T-helper 17 cell (primary cell): ENCODE measurements at places on chromosomes 3 and 15.

GRCh38 chr3:158936530-158937113 is 134.8 kb downstream of the MFSD1 start:
- no peak for DNase-seq

DNA sequence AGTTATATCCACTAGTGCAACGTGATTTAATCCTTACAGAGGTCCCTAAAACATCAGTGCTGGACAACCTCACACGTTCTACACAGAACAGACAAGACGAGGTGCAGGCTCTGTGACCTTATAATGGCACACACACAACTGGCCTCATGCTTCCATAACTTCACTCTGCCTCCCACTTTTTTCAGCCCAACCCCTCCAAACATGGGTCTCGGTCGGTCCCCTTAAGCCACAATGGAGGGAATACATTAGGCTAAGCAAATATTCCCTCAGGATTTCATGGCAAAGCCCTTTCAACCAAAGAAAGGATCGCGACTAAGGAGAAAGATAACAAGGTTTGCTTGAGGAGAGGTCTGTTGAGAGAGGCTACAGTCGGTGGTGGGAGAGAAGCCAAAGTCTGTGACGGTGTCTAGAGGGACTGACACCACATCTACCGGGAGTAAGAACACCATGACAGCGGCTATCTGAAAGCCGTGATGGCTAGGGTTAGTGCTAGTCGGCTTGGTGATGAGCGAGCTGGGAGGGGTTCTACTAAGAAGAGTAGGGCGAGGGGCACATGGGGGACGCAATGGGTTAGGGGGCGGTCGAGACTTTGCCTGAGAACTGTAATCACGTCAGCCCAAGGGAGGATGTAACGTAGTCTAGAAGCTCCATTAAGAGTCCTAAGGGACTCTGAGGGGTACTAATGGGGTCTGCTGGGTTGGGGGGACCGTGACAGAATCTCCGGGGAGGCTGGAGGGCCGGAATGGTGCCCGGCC is 1.0 kb downstream of the MYO9A start:
- DNase-seq: no peak

DNA sequence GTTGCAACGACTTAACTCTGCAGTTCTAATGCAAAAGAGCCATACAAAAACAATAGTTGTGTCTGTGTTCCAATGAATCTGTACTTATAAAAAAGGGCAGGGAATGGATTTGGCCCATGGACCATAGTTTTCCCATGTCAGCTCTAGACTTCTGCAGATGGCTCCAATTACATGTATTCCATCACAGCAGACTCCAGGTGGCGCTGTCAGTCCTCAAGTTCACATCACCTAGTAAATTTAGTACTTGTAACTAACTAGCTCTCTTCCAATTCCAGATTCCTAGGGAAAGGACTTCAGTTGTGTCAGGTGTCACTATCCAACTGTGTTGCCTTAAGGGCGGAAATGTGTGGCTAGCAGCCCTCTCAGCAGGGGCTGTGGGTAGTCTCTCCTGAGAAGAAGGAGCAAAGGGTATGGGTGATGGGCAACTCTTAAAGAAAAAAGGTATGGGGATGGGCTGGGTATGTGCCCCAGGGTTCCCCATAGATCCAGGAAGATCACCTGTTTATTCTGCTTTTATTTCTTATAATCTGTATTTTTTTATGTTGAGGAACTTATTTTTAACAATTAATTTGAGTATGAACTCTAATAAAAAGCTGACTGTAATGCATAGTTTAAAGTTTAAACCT is 36.2 kb downstream of the BBS4 start:
- DNase-seq: peak; percentile 57

DNA sequence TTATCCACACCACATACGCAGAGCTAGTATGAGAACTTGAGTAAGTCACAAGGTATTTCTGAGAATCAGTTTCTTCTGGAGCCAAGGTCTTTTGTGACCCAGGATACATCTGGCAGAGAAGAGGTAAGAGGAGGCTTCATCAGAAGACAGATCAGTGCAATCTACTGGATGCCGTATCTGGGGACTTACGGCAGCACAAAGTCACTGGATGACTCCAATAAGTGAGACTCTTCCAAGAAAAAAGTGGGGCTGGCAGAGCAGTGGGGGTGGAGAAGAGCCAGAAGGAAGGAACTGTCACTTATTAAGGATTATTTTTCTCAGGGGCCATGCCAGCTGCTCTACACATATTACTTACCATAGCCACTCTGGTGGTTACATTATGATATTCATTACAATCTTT is 31.6 kb upstream of the UBXN7 start:
- no peak for DNase-seq

DNA sequence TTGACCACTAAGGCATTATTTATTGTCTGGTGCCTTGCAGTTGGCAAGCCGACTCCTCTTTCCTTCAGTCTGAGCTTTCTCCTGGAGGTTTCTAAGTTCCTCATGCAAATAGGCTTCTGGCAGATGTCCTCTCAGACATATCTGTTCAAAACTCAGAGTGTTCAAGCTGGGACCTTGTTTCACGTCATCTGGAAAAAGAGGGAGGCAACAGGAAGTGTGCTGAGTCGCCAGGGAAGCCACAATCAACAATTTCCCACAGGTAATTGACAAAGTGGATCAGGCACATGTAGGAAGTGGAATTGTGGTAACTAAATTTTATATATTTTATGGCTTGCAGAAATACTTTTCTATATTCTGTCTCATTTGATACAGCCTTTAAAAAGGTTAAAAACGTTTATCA is 14.6 kb downstream of the SCG5 start:
- no peak for DNase-seq

GRCh38 chr15:101479342-101479845 is 10.1 kb downstream of the PCSK6 start:
- DNase-seq: no peak

GRCh38 chr15:52221730-52222129 is 30.5 kb upstream of the GNB5 start:
- no peak for DNase-seq

DNA sequence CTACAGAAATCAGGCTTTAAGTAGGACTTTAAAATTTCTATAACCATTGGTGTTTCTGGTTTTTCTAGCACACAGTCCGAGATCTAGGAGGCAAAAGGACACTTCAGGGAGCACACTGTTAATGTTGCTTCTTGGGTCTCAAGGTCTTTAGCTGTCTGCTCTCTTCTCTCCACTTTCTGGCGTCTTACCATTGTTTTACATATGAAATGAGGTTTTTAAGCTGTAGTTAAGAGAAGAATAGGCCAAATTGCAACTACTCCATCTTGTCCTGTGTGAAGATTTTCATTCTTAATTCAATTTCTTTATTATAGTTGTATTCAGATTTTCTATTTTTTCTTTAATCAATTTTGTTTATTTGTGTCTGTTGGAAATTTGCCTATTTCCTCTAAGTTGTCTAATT is 151.4 kb downstream of the WNT7A start:
- no peak for DNase-seq

DNA sequence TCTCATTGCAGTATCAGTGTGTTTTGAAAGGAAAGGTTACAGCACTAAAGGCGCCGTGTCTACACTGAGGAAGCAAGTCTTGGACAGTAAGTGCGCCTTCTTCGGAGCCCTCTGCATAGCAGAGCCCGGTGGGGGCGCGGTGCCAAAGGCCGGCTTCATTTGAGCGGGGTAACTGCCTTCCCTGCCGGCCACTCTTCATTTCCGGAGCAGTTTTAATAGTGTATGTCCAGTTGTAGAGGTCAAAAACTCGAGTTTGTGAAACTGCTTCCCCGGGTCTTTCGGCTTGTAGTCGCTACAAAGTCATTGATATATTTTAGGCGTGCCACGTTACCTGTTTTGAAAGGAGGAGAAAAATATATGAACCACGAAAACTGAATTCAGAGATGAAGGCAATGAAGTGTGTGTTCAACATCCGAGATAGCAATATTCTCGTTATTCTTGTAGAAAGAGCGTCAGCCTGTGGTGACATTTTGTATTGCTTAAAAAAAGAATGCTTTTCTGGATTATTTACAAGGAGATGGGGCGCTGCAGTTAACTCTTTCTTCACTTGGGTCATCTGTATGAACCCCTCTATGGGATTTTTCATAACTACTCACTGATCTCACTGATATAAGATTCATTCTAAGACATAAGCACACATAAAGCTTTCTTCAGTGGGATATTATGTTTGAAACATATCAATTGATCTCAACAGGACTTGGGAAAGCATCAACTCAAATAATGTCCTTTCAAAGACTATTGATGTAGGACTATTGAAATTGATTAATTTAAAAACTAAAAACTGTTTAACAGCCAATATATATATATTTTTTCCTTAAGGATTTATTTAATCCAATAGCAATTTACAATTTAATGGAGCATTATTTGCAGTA is 3.0 kb downstream of the ALCAM start:
- peak; percentile 14 for DNase-seq

DNA sequence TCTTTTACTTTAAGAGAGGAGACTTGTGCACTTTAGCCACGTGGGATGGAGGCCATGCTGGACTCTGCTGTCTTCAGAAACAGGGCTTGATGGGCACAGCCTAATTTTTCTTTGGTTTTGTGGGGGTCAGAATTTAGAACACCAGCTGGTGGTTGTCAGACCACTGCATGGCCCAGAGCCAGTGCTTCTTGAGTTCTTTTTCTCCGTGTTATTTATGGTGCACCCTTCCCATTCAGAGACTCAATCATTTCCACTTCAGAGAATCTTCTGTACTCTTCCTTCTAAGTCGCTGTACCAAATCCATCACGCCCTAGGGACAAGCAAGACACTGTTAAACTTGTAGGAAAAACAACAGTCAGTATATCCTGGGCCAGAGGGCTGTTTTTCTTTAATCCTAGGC is 20.1 kb downstream of the PRR23A start:
- no peak for DNase-seq

DNA sequence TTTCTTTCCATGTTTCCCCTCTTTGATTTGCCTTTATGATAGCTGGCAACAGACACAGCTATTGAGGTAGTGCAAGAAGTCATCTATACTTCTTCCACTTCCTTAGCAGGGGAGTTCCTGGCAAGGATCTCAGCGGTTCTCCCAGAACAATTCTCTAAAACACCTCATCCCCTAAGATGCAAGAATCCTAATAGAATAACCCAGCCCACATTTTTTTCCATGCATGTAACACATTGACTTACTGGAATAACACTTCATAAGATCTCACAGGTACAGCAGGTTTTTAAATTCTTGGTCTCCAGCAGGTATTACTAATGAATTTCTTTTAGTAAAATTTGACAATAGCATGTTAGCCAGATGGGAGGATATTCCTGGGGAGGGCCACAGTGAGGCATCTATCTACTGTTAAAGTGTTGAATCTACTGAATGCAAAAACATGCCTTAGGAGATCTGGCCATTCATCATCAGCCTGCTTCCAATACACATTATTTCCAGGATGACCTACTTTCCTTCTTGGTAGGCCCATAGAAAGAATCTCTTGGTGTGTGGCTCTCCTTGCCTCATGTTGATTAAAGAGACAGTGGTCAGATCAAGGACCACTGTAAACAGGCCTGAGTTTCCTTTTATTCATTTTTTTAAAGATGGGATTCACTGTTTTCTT is 78.5 kb downstream of the RAD18 start:
- DNase-seq: no peak

DNA sequence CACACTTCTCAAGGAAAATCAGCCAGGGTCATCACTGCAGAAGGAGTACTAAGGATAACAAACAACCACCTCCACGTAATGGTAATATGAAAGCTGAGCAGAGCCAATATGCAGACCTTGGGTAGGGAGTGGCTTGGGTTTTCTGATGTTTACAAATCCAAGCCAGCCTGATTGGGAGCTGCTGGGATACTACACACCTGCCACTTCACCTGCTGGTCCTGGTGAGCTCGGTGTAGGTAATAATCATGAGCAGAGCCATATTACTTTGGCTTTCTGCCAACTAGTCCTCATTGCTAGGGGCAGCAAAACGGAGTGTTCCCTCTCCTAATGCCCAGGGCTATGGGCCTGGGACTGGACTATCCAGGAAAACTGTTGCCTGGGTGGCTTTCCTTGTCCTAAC is 433.5 kb upstream of the PPP2R3A start:
- no peak for DNase-seq

DNA sequence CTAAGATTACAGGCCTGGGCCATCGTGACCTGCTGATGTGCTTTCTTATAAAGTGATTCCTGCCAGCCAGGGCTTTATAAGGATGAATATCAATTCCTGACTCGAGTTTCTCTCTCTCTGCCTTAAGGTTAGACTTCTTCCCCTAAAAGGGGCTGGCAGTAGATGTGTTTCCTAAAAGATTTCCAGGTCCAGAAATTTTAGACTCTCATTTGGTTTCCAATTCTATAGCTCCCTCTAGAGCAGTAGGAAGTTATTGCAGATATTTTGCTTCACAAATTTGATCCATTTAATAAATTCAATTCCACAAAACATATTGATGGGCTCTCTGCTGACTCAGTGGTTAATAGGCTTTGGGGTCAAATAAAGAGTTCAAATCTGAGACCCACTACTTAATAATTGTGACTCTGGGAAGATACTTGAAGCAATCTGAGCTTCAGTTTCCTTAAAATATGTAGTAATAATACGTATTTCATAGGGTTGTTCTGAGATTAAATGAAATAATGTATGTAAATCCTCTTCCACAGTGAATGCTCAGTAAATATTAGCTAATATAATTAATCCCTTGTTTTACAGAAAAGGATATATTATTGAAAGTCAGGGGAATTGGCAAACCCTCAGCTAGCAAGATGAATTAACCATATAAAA is 2.1 kb downstream of the TRIM69 start:
- no peak for DNase-seq

- no peak for DNase-seq
These were observed 17.5 kb downstream of the MAP1A start for GRCh38 chr15:43534897-43535296.

- DNase-seq: no peak
These were observed 297.7 kb downstream of the LRTM1 start for GRCh38 chr3:54630101-54630623.

GRCh38 chr3:194396859-194397756 is 2.0 kb downstream of the GP5 start:
- no peak for DNase-seq

GRCh38 chr3:133040696-133041523 is 2.7 kb downstream of the TMEM108 start:
- no peak for DNase-seq

DNA sequence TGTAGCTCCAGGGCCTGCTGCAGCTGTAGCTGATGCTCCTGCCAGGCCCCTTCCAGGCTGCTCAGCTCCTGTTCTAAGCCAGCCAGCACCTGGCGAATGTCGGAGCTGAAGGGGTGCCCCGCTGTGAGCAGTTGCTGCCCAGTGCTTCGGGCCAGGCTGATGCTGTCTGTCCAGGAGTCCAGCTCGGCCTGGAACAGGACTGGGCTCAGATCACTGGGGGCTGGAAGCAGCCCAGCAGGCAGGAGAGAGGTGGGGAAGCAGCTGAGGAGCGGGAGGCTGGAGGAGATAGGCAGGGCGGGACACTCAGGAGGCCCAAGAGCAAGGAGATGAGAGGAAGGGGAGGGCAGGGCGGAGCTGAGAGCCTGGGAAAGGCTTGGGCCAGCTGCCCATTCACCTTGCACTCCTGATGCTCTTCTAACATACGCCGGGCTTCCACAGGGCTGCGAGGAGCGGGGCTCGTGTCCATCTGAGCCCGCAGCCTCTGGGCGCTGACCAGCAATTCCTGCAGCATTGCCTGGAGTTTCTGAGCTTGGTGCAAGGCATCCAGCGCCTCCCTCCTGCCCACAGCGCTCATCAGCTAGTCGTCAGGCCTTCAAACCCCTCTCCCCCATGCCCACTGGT is 23.2 kb downstream of the PLA2G4B start:
- no peak for DNase-seq
